ENCODE measurements at places on chromosomes 2 and 18.

DNA sequence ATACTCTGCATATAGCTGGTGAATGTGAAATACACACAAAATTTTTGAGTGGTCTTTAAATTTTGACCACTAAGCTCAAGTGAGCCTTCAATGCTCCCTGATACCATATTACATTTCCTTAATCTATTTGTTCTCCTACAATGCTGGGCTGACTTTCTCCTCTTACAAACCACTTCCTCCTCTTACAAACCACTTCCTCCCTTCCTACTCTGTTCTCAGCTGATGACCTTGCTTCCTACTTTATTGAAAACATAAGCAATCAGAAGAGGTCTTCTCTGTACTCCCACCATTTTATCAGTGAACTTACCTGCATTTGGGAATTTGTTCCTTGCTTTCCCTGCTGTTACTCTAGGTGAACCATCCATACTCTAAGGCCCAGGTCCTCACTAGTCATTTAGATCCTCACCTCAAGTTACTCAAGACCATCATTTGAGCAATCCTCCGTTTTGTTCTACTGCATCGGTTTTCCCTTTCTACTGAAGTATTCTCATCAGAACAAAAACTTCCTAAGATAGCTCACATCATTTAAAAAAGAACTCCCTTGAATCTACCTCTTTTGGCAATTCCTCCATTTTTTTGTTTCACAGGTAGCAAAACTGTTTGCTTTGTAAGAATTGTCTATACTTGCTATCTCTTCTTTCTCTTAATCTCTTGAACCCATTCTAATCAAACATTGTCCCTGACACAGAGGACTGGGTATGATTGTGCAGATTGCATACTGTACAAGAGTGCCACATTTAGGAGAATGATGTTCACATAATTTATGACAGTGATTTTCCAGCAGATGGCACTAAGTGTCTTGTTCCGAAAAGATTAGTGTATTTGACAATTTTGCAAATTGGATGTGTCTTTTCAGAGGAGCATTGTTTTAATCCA, 96.5 kb downstream of the EPB41L5 start:
- DNase-seq = peak; percentile 59

DNA sequence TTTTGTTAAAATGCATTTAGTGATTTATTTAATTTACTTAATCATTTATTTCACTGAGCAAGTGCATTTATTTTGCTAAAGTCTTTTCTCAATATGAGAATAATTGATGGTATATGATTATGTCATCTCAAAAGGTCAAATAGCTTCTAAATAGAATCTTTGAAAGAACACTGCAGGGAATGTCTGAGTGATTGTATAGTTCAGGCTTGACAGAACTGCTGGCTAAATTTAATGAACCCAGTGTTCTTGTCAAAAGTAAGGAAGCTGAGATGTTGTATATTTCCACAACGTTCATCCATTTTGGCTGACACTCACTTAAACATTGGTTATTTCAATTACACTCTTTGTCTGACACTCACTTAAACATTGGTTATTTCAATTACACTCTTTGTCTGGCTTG, 39.3 kb upstream of the CDH7 start:
- DNase-seq = no peak

GRCh38 chr2:43708891-43709290, 32.7 kb upstream of the C1GALT1C1L start:
- DNase-seq = peak; percentile 31

GRCh38 chr18:3367491-3368091, 82.4 kb upstream of the TGIF1 start:
- peak; percentile 7 for DNase-seq

- peak; percentile 96 for DNase-seq
These were observed 455 bp upstream of the DLX1 start for GRCh38 chr2:172084645-172085459.

DNA sequence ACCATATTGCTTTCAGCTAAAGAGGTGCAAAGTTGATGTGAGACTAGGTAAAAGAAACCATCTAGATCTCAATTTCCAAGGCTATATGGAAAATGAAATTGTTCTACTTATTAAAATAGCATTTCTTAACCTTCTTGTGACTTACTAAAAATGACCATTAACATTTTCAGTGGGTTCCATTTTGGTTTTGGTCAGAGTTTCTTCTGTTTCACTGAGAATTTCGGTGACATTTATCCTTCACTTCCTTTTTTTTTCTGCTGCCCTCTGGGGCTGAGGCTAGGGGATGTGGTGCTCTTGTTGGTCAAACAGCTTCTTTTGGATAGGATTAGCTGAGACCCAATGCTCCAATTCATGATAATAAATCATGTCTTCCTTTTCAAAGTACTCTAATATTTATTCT, 44.3 kb upstream of the REL start:
- no peak for DNase-seq

- DNase-seq = peak; percentile 88
These were observed 28.1 kb downstream of the NCKAP1 start for GRCh38 chr2:183010112-183010511.

GRCh38 chr2:196233805-196234475, 62.6 kb upstream of the STK17B start:
- DNase-seq = peak; percentile 27

DNA sequence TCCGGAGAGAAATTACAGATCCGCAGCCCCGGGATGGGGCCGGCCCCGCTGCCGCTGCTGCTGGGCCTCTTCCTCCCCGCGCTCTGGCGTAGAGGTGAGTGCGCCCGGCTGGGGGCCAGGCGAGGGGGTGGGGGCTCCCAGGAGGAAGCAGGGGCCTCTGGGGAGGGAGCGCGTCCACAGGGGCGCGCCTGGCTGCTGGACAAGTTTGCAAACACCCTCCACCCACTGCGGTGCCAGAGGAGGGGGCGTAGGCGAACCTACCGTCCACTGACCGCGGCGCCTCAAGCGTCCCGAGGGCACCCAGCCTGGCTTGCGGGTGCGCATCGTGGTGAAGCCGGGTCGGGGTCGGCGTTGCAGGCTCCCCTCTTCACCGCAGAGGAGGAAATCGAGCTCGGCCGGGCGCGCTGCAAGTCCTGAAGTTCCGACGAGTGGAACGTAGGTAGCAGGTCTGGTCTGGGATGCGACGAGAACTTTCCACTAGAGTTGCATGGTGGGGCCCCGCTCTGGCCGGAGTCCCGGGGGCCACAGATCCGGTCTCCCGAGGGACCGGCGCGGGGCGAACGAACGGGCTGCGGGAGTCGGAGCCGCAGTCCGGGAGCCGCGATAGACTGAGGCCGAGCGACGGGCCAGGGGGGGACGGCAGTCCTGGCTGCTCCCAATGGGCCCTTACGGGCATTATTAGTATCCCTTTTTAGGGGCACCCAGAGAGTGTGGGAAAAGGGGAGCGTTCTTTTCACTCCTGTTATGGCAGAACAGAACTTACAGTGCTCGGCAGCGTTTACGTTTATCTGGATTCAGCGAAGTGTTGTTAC, 502 bp downstream of the MERTK start:
- no peak for DNase-seq

GRCh38 chr2:33531549-33532059, 55.2 kb downstream of the RASGRP3 start:
- DNase-seq = peak; percentile 69

GRCh38 chr18:45838302-45839070, 13.0 kb downstream of the SIGLEC15 start:
- no peak for DNase-seq

- peak; percentile 74 for DNase-seq
These were observed 119.0 kb downstream of the ARL4C start for GRCh38 chr2:234377761-234378391.

DNA sequence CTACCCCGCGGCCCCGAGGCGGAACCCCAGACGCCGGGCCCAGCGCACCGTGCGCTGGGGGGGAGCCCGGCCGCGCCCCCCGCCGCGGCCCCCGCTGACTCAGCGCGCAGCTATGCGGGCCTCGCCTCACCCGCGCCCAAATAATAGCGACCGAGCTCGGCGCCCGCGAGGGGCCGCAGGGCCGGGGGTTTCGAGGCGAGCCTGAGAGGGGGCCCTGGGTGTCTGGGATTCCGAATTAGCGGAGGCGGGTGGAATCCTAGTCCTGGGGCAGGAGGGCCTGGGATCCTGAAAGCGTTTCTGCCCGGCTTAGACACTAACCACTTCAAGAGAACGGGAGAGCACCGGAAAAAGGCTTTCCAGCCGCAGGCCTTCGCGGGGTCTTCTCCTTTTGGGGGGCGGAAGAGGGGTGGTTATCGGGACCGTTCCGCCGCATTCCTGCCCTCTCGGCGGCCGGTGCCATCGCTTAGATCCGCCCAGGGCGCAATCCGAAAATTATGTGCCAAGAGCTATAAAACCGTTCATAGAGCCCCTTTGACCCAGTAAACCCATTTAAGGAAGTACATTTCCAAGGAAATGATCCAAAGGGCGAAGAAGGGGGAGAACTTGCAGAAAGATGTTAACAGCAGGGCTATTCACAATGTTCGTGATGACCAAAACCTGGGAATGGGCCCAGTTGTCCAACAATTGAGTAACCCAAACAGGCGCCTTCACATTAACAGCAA, 681 bp upstream of the ROCK2 start:
- DNase-seq = peak; percentile 69

DNA sequence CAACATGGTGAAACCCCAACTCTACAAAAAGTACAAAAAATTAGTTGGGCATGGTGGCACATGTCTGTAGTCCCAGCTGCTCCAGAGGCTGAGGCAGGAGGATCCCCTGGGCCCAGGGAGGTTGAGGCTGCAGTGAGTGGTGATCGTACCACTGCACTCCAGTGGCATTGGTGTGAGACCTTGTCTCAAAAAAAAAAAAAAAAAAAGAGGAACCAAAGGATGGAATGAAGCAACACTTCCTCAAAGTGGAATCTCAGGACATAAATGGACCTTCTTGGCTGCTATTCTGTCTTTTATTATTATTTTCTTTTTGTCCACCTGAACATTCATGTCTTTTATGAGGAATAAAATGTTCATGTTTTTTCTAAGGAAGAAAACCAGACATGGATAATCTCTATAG, 13.7 kb downstream of the GEMIN6 start:
- no peak for DNase-seq

Measured in IMR-90 (cell line).